ENCODE measurements at places on chromosomes 4 and X.

DNA sequence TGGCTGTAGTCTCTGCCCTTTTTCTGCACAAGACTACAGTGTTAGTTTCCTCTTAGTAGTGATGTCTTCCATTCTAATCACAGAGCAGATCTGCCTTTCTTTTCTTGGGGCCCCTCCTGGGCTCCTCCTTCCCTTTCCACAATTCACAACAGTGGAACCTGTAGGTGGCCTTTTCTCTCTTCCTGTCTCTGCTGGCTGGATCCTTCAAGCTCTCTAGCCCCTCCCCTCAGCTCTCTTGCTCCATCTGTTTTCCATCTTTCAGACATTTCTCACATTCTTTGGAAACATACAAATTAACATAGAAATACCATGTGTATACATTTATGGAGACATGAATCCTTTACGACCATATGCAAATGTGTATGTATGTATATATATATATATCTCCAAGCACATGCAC is 304 bp upstream of the SPIN2A start:
- DNase-seq: no peak

- no peak for DNase-seq
These were observed 143.5 kb upstream of the GYPA start for GRCh38 chr4:144284026-144284425.

GRCh38 chr4:113556382-113557134 is 205.0 kb downstream of the CAMK2D start:
- no peak for DNase-seq

- DNase-seq: no peak
These were observed 756.7 kb upstream of the FAM241A start for GRCh38 chr4:111388561-111388960.

DNA sequence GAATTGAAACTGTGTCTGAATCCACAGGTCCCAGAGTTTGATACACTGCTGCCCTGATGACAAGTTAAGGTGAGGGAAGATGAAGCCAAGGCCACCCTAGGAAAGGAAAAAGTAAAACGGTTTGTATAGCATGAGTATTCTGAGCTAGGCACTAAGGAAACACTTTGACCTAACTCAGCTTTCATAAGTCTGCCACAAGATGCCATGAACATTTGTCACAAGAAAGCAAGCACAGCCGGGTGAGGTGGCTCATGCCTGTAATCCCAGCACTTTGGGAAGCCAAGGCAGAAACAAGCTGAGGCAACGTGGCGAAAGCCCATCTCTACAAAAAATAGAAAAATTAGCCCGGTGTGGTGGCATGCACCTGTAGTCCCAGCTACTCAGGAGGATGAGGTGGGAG is 34.2 kb downstream of the ELOVL6 start:
- no peak for DNase-seq

DNA sequence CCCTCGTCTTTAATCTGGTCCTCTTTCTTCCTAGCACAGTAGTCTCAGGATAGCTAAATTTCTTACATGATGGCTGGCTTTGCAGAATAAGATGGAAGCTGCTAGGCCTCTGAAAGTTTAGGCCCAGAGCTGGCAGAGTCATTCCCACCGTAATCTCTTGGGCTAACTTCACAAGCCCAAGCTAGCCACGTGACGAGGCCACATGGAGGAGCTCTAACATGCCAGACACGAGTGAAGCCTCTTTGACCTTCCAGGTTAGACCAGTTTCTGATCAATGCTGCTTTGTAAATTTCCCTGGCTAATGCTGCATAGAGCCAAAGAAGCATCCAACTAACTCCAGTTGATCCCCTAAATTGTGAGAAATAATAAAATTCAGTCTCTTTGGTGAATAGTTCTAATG is 9.5 kb upstream of the CENPE start:
- DNase-seq: no peak

DNA sequence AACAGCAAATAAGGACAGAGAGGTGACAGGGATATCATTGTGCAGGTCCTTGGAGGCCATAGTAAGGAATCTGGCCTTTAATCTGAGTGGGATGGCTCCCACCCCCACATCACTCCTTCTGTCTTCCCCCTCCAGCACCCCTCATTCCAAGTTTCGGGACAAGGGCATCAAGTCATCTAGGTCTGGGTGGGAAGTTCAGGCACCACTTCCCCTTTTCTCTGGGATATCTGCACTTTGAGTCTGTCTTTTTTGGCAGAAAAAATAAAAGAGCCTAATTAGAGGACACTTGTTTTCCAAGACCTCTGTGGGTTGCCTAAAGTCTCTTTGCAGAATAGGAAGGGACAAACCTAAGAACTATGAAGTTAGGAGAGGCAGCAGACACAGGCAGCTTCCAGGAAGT is 60.1 kb downstream of the FUNDC1 start:
- DNase-seq: no peak
